ENCODE measurements at places on chromosomes 7 and 10. TPM values are rescaled to one million over a fixed set of nuclear protein-coding genes. Genes with fewer than 3 reads are reported as not detected.

DNA sequence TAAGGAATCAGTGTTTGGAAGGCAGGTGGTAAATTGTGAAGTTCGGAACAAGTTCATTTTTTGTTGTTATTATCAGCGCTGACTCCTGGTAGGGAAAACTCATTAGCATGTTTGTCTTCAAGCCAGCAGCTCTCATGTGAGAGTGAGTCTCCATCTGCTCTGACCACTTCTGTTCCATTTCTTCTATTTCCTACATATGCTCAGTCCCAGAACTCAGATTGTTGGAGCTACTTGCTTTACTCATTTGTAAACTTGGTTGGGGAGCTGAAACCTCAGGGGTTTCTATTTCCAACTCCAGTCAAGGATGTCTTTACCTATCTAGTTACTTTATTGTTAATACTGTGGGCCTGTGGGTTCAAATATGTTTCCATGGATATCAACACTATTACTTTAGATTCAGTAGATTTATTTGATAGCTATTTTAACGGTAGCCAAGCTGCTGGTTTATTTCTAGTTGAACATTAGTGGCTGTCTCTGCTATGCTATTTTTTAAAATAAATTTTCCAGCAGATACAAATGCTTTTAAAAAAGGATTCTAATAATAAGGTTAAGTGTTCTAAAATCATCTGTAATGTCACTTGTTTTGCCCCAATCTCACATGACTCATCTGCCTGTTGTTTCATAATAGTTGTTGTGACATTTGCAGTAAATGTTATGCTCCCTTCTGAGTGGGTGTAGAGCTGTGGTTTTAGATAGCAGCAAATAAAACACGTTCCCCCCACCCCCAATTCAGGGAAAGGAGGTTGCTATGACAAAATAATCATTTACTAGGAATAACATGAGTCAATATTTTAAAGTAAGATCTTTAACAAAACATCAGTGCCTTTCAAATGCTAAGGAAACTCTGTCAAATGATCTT lies 143.3 kb downstream of the HDAC9 start:
- no peak overlapping the region for H3K4me3 ChIP-seq
- DNase-seq: no peak
- H3K27ac ChIP-seq: no peak overlapping the region
- no peaks in the 10 kb centered on the region for H3K4me1 ChIP-seq

DNA sequence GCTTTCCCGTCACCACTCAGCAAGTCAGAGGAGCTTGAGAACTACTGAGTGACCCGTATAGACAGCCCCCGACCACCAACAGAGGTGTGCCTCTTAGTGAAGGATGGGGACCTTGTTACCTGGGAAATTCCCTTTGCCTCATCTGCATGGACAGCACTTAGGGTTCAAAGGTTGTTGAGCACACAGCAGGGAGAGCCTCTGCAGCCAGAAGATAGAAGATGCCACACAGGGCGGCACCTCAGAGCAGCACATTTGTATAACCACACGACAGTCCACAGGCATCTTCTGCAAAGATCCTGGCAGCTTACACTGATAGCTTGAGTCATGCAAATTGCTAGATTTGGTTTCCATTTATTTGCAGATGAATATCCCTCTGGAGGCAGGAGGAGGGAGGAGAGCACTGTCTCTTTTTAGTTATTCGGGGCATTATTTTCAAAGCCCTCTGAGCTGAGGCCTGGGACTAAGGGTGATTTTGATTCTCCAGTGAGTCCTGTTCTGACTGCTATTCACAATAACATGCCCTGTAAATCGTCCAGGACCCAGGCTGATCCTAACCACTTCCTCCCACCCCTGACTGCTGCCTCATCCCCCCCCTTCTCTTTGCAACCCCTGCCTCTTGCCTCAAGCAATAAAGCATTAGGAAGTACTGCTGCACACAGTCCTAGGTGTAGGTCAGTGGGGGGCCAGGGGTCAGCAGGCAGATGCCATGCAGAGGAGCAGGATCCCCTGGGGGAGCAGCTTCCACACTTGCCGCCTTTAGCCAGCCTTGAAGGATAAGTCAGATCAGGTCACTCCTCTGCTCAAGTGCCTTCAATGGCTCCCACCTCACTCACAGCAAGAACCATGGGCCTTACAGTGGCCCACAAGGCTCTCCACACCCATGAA lies 24.6 kb upstream of the INMT start:
- peaks cover 9% of the 10 kb centered on the region for H3K4me1 ChIP-seq
- no peak overlapping the region for H3K4me3 ChIP-seq
- no peaks in the 10 kb centered on the region for H3K36me3 ChIP-seq
- no peak for DNase-seq
- no peak overlapping the region for H3K27ac ChIP-seq
- H3K27me3 ChIP-seq: no peaks in the 10 kb centered on the region

DNA sequence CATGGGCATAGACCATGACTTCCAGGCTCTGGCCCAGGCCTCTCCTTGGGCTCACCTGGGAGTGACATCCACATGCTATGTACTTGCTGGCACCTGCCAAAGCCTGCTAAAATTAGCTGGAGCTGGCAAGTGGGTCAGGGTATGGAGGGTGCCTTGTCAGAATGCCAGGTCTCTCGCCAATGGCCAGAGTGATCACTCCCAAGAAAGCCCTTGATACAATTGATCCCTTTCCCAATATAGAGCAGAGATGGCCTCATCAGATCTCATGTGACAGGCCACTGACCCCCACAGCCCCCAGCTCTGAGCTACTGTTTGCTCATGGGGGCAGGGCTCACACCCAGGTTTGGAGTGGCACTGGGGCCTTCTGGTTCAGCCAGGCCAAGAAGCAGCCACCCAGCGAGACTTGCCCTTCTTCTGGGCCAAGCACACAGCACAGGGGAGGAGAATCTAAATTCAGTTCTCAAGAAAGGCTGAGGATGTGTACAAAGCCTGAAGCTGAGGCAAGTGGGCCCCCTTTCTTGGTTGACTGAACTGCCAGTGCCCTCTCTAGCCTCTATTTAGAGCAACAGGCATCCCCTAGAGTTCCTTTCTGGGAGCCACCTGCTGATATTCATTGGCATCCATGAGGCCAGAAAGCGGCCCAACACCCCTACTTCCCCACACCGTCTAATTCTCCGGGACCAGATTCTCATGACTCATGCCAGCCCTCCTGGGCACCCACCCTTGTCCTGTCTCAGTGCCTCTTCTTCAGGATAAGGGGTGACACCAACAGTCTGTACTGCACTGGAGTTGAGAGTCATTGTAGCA lies 18.9 kb upstream of the MYL7 start:
- H3K27me3 ChIP-seq: no peaks in the 10 kb centered on the region
- no peak overlapping the region for H3K27ac ChIP-seq
- H3K4me1 ChIP-seq: peaks cover 15% of the 10 kb centered on the region
- no peaks in the 10 kb centered on the region for H3K36me3 ChIP-seq
- no peak for DNase-seq

DNA sequence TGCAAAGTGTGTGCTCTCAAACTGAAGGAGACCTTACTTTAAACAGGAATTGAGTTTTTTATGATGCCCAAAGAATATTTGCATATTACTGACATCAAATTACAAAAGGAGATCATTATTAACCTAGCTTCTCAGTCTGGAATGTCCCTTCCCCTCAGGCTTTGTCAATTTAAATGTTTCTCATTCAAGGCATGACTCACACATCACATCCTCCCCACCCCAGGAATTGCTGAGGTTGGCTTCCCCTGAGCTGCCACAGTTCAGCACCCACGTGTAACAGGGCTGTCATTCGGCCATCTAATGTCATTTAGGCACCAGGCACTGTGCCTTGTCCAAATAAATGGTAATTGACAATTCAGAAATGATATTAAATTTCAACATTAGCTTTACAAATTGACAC lies 305.9 kb upstream of the MGMT start:
- no peaks in the 10 kb centered on the region for H3K36me3 ChIP-seq
- H3K4me1 ChIP-seq: no peaks in the 10 kb centered on the region
- DNase-seq: peak; percentile 42
- no peak overlapping the region for H3K27ac ChIP-seq
- H3K4me3 ChIP-seq: no peak overlapping the region
- no peaks in the 10 kb centered on the region for H3K27me3 ChIP-seq

- DNase-seq: no peak
- H3K36me3 ChIP-seq: no peaks in the 10 kb centered on the region
- no peak overlapping the region for H3K4me3 ChIP-seq
Measured at GRCh38 chr10:132964231-132964630, 21.9 kb upstream of the CFAP46 start.

DNA sequence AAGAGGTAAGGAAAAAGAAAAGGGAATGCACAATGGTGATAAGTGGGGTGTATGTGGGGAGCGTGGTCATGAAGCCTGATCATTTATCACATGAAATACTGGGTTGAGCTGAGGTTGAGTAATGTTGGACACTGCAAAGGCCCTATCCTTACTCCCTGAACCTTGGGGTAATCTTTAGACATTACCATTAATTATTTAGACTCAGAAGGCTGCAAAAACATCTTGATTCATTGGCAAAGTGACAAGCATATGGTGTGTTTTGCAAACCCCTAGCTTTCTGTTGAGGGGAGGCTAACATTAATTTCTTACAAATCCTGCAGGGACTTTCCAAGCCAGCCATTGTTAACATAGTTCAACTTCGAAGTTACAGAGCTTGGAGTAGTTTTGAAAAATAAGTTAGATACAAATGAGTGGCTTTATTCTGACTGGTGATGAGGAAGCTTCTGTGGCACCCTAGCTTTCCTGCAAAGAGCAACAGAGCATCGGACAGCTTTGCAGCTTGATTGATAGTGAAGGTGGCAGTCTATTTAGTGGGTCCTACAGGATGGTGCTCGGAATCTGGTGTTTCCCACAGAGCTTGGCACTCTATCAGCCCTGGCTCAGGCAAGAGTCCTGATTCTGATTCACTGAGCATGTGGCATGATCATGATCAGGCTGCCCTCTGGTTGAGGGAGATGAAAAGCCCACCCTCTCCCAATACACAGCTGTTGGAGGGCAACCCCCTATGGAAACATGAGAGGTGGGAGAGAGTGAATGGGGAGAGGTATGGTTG lies 153.7 kb upstream of the NPVF start:
- H3K27ac ChIP-seq: no peak overlapping the region
- H3K36me3 ChIP-seq: no peaks in the 10 kb centered on the region
- H3K4me3 ChIP-seq: no peak overlapping the region
- DNase-seq: no peak

GRCh38 chr10:95395947-95396449 lies 105.2 kb upstream of the PDLIM1 start:
- no peak for DNase-seq
- H3K4me3 ChIP-seq: no peak overlapping the region
- no peak overlapping the region for H3K27ac ChIP-seq
- H3K4me1 ChIP-seq: no peaks in the 10 kb centered on the region
- no peaks in the 10 kb centered on the region for H3K27me3 ChIP-seq

GRCh38 chr10:48574322-48574796 lies 30.5 kb downstream of the ARHGAP22 start:
- H3K27me3 ChIP-seq: no peaks in the 10 kb centered on the region
- no peak overlapping the region for H3K4me3 ChIP-seq
- peaks cover 9% of the 10 kb centered on the region for H3K4me1 ChIP-seq

DNA sequence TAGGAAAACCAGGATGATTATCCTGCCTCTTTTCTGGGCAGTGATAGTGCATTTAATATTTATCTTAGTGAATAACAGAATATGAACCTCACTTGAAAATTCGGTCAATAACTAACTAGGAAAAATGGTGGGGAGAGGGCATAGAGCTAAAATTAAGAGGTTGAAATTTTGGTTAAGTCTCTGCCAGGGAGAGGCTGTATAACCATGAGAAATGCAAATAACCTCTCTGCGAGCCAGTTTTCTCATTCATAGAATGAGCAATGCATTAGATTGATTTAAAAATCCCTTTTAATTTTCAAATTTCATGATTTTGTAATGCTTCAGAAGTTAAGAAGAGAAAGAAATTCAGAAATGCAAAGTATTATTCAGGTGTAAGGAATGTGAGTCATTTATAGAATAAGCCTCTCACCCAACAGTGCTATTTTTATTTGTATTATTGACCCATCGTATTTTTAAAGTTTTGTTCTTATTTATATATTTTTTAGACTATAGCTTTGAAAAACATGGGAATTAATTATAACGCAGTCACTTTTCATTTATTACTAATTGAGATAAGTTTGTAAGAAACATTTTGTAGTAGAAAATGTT lies 104.7 kb downstream of the PHF14 start:
- no peaks in the 10 kb centered on the region for H3K36me3 ChIP-seq
- DNase-seq: no peak
- H3K27me3 ChIP-seq: no peaks in the 10 kb centered on the region

- H3K4me1 ChIP-seq: peaks cover 37% of the 10 kb centered on the region
- H3K27me3 ChIP-seq: no peaks in the 10 kb centered on the region
- no peak for DNase-seq
- no peak overlapping the region for H3K27ac ChIP-seq
- H3K36me3 ChIP-seq: no peaks in the 10 kb centered on the region
- H3K4me3 ChIP-seq: no peak overlapping the region
Measured at GRCh38 chr7:127882313-127882920, 148.8 kb downstream of the LRRC4 start.

GRCh38 chr7:152865011-152865410 lies 105.5 kb downstream of the ACTR3B start:
- no peak for DNase-seq
- H3K27me3 ChIP-seq: no peaks in the 10 kb centered on the region
- no peak overlapping the region for H3K4me3 ChIP-seq
- H3K27ac ChIP-seq: no peak overlapping the region
- H3K36me3 ChIP-seq: no peaks in the 10 kb centered on the region

- no peaks in the 10 kb centered on the region for H3K4me1 ChIP-seq
- H3K36me3 ChIP-seq: no peaks in the 10 kb centered on the region
- H3K27me3 ChIP-seq: no peaks in the 10 kb centered on the region
Measured at GRCh38 chr7:30735631-30736030, 16.3 kb upstream of the INMT start.

GRCh38 chr7:123939784-123940183 lies 14.7 kb downstream of the SPAM1 start:
- H3K27ac ChIP-seq: no peak overlapping the region
- H3K36me3 ChIP-seq: no peaks in the 10 kb centered on the region
- H3K4me1 ChIP-seq: peaks cover 18% of the 10 kb centered on the region
- H3K27me3 ChIP-seq: no peaks in the 10 kb centered on the region

- no peak overlapping the region for H3K27ac ChIP-seq
- H3K27me3 ChIP-seq: no peaks in the 10 kb centered on the region
Measured at GRCh38 chr10:1020460-1020859, 5.2 kb downstream of the IDI2 start.

DNA sequence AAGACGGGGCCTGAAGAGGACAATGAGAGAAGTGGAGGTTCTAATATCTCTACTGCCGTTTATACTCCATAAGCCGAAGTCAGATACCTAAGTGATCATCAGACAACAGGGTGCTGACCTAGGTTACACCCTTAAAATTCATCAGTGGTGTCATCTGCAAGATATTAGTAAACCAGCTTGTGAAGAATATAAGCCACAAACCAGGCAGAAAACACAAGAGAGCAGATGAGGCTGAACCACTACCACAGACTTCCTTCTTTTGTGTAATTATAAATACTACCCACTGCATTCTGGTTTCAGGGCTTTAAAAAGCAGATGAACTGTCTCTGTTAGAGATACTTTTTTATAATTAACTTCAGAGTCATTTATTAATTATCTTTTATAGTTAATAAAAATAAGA lies 69.0 kb upstream of the LRRC17 start:
- H3K36me3 ChIP-seq: no peaks in the 10 kb centered on the region
- no peak for DNase-seq
- no peak overlapping the region for H3K27ac ChIP-seq

- no peak overlapping the region for H3K4me3 ChIP-seq
- H3K27ac ChIP-seq: no peak overlapping the region
- H3K4me1 ChIP-seq: peaks cover 5% of the 10 kb centered on the region
- no peaks in the 10 kb centered on the region for H3K27me3 ChIP-seq
- DNase-seq: no peak
Measured at GRCh38 chr7:102431617-102432298, 1.6 kb upstream of the ORAI2 start.

MMRN2 gene
- total RNA-seq: 0.28 TPM

PPP1R3A gene
- not detected for total RNA-seq

CYP3A7 gene
- total RNA-seq: not detected

PVRIG gene
- total RNA-seq: not detected

PIP gene
- not detected for total RNA-seq

DRGX gene
- total RNA-seq: not detected

GDF2 gene
- total RNA-seq: 0.19 TPM

LRRC18 gene
- total RNA-seq: not detected

HELLS gene
- 314 TPM for total RNA-seq

Data from neural progenitor cell (in vitro differentiated cells).